ENCODE measurements at places on chromosomes 5 and 9.

GRCh38 chr5:34657274-34657921, 1.3 kb downstream of the RAI14 start:
- peak; percentile 74 for DNase-seq

DNA sequence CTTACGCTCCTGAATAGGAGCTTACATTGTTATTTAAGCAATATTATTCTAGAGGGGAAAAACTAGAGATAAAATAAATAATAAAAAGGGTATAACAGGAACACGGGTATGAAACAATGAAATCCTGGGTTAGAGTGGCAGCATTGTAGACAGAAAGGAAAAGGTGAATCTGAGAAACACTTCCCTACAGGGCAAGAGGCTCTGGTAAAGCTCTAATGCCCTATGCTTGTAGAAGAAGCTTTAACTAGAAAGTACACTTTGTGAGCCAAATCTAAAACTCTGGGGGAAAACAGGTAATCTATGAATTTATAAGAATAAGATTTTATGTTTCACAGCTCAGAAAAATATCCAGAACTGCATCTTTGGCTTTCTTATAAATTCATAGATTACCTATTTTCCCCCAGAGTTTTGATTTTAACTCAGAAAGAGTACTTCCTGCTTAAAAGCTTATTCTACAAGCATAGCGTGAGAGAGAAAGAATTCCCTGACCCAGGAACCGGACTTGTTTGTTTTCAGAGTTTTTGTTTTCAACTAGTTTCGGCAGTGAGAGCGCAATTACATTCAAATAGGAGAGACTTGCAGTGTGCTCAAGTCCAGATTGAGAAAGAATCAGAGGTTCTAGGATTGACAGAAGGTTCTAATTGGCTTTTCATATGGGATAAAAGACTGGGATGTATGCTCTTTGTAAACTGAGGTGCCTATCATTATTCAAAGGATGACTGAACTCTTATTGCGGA, 651.0 kb upstream of the RORB start:
- no peak for DNase-seq

DNA sequence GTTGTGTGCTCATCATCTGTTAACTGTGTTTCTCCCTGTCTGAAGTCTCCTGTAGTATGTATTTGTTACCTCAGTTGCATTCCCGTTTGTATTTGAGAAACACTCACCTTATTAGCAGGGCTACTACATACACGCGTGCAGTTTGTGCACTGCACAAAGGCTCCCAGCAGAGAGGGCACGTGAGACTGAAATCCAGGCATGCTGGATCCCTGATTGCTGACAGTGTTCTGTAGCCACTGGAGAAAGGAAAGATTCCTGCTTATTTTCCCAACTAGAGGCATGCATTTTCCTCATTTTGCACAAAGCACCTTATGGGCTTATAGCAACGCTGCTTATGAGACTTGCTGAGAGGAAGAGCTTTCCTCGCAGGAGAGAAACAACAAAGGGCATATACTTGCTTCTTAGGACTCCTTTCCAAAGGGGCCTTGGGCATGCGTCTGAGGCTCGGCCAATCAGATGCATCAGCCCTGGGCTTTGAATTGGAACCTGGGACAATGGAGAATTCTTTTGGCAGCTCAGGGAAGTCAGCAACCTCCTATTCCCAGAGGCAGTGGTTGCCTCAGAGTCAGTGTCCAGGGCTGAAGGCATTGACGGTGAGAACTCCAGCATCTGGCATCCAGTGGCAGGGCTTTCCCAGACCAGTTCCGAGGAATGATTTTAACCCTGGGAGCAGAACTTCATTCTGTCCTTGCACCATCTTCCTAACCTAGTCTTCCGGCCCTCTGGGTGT, 9.9 kb upstream of the MEGF10 start:
- DNase-seq = no peak

GRCh38 chr5:111580956-111581355, 68.6 kb upstream of the STARD4 start:
- DNase-seq = no peak

DNA sequence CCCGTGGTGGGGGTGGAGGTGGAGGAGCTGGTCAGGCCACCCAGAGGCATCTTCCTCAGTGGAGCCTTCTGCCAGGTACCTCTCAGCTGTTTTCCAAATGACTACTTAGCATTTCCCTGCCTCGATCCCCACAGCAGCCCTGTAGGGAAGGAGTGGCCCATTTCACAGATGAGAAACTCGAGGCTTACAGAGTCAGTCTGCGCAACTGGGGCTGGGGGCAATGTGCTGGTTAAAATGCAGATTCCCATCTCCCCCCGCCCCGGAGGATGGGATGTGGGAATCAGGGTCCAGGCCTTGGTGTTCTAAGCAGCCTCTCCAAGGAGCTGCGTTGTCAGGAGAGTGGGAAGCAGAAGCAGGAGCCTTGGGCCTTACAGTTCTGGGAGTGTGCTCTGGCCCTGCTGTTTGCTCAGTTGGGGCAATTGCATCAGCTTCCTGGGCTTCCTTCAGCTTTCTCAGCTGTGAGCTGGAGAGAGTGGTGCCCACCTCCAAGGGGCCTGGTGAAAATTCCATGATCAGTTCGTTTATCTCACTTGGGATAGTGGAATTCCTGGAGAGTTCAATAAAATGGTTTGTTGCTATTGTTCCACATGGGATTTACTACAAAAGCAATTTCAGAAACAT, 19.4 kb downstream of the ERGIC1 start:
- DNase-seq = no peak

- no peak for DNase-seq
These were observed 192.9 kb upstream of the HMHB1 start for GRCh38 chr5:143619040-143619439.

DNA sequence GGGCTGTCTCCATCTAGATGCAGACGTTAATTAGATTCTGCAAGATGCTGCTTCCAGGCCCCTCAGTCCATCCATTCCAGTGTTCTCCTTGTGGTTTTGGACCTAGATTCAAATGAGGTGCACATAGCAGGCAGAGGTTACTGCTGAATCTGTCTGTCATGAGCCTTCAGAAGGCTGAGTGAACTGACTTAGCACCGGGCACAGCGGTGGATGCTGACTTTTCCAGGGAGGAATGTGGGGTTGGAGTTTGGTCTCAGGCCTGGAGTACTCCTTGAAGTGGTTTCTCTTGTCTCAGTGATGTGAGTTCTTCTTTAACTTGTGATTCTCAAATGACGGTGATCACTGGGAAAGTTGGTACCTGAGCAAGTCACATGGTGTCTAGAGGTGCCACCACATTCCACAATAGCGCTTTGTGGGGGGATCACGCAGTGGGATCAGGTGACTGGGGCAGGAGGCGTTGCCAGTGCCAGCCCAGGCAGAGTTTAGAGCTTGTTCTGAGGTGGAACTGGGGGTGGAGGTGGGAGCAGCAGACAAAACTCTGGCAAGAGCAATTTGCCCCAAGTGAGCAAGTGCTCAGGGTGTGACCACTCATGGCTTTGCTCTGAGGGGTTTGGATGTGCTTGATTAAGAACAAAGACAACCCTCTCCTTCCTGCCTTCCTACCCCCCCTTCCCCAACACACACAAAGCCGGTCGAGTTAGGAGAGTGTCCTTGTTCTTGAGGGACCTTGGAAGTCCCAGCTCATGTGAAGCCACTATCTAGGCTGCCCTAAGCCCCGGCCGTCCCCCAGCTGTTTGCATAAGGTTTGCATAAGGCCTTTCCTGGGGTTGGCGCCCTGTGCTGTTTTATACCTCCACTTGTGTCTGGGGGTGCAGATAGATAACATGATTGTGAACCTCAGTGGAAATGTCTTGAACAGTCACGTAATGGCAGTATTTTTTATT, 25.1 kb downstream of the JADE2 start:
- DNase-seq = no peak

DNA sequence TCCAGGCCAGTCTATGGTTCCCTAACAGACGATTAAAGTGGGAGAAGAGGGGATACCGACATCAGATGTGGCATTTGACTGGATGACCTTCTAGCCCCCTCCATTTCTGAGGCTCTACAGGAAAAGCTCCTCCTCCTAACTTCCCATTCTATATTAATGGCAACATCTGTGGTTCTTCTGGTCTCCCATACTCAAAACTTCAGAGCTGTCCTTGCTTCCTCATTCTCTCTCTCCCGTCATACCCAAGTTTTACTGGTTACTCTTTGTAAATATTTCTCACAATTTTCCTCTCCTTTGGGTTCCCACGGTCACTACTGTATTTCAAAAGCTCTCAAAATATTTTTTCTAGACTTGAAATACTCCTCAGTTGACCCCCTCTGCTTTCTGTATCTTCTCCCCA, 36.0 kb upstream of the IL7R start:
- DNase-seq = no peak

GRCh38 chr5:5203451-5203850, 63.3 kb downstream of the ADAMTS16 start:
- no peak for DNase-seq

DNA sequence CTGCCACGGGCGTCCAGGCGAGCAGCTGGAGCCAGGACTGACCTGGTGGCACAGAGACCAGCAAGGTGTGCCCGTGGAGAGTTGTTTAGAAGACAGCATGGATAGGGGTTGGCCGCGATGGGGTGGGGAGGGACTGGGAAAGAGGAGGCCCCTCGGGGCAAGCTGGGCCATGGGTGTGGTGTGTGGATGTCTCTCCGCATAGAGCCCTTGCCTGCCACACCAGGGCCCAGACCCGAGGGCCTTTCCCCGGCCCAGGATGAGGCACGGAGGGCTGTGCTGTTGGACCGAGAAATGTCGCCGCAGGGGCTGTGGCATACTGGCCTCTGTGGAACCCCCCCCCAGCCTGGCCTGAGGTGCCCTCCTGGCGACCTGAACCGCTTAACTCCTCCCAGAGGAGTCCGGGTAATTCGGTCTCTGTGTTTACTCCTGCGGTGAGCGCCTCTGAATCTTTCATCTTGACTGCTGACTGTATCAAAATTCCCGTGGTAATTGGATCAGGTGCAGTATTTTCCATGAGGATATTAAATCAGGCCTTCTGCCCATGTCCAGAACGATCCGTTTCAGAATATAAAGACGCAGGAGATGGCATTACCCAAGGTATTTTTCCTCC, 22.5 kb upstream of the LAMC3 start:
- no peak for DNase-seq

- no peak for DNase-seq
These were observed 158.6 kb upstream of the DMRT1 start for GRCh38 chr9:682633-683508.

- no peak for DNase-seq
These were observed 13.5 kb upstream of the NKX2-5 start for GRCh38 chr5:173248481-173248880.

DNA sequence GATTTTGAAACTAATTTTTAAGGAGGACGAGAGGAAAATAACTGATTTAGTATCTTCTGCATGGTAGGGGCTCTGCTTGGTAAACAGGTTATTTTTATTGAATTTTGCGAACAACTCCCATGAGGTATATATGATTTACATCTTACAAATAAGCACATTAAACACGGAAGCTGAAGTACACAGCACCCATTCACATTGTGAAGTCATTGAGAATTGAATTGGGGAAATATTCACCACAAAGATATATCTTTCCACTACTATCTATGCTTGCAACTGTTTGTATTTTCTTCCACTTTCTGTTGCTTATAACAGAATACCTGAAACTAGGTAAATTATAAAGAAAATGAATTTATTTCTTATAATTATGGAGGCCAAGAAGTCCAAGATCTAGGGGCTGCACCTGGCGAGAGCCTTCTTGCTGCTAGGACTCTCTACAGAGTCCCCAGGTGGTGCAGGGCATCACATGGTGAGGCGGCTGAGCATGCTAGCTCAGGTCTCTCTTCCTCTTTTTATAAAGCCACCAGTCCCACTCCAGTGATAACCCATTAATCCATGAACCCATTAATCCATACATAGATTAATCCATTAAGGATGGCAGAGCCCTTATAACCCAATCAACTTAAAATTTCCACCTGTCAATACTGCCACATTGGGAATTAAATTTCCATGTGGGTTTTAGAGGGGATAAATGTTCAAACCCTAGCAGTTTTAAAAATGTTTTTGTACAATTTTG, 79.0 kb upstream of the ZNF608 start:
- DNase-seq = no peak

DNA sequence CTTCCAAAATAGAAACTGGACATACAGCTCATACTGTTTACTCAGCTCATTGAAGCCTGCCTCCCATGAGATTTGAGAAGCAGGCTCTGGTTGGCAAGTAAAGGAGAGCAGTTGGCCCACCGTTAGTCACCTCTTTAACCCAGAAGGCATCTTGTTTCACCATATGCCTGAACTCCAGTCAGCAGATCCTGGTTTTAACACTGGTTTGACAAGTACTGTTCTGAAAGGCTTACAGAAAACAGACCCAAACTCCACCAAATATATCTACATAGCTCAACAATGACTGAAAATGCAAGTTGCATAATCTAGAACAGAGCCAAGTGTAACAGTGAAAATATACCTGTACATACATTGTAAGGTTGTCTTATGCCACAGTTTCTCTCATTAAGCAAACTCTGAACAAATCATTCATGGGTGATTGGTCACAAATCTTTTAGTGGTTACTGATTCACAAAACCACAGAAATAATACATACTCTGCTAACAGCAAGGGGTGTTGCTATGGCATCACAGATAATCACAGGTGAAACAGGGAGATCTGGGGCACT, 198.8 kb downstream of the BNC2 start:
- DNase-seq = no peak

GRCh38 chr5:109829331-109829730, 139.6 kb downstream of the MAN2A1 start:
- no peak for DNase-seq

DNA sequence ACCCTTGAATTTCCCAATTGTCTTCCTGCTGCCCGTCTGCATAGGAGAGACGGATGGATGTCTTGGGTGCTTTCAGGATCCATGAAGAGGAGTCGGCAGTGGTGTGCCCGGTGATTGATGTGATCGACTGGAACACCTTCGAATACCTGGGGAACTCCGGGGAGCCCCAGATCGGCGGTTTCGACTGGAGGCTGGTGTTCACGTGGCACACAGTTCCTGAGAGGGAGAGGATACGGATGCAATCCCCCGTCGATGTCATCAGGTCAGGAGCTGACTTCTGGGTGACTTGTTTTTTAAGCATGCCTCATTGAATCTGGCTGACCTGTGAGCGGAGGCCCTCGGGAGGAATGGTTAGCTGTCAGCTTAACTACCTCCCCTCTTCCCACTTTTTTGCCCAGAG, 24.2 kb downstream of the GALNT12 start:
- DNase-seq = peak; percentile 8

All from right kidney (tissue), 9 donors.